ENCODE measurements at places on chromosomes 12 and 14.

DNA sequence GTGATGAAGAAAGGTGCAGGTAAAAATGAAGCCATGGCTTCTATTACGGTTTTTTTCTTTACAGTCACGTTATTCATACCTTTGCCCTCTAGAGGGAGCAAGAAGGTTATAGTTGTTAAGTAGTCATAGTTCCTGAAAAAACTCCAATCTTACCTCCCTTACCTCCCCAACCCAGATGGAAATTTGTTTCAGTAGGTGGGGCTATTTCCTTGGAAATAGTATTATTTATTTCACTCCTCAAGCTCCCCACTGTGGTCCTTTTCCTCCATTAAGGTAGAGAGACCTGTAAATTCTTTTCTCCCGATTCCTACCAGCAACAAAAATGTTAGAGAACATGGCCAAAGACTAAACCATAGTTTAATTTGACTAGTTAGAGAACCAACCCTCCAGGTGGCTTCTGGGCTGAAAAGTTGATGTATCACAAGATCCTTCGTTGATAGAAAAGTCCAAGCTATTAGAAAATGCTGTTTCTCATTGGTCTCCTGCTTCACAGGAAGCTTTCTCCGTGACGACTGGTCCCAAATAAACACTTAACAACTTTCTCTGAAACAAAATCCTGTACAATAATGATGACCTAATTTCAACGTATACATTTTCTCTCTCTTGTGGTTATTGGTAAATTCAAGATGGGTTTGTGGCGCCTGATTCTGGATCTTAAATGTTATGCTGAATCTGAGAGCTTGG lies 43.5 kb downstream of the TMX1 start:
- DNase-seq = no peak

- DNase-seq = peak; percentile 48
Observed at GRCh38 chr14:104795781-104796686, 486 bp upstream of the AKT1 start.

GRCh38 chr12:62693376-62694050 lies 226.9 kb downstream of the MON2 start:
- DNase-seq = no peak

- DNase-seq = no peak
Observed at GRCh38 chr12:58504143-58504938, 416.0 kb downstream of the LRIG3 start.

DNA sequence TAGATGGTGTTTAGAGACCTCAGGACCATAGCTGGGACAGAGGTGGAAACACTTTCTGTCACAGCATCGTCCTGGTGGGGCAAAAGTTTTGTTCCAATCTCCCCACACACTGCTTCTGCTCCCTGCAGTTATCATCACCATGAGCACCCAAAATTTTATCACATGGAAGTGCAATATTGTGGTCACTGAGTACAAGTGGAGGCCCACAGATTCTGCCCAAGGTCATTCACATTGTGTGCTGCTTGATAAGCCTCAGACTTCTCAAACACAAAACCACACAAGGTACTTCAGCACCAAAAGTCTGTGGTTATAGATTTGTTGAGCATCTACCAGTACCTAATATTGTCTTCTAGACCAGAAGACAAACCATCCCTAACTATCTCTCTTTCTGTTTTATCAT lies 554 bp upstream of the KRT77 start:
- DNase-seq = no peak

DNA sequence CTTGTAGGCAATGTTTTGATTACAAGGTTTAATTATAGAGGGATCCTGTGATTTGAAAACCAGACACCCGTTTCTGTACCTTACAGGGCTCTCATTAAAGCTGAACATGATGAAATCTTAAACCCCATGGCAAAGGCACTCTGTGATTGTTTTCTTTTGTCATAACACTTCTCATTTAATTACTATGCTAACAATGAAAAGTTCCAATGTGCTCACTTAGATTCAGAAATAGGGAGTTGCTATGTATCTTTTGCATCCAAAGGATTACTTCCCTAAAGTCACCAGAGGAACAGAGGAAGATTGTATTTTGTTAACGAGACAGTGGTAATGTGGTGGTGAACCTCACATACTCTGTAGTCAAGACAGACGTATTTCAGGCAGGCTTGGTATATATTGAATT lies 81.5 kb upstream of the MYF6 start:
- no peak for DNase-seq

- no peak for DNase-seq
Observed at GRCh38 chr12:47886510-47887240, 18.1 kb downstream of the VDR start.

- DNase-seq = no peak
Observed at GRCh38 chr12:108273217-108273616, 65.9 kb downstream of the CMKLR1 start.

DNA sequence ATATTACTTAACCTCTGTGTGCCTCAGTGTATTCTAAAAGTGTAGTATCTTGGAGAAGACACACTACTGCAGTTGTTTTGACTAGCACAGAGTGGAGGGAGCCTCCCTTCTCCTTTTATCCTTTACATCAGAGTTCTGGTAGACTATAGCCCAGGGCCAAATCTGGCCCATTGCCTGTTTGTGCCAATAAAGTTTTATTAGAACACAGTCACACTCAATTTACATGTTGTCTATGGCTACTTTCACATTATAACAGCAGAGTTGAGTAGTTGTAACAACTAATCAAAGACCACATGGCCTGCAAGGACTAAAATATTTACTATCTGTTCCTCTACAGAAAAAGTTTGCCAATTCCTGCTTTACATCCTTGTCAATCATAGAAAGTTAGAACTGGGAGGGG lies 27.7 kb upstream of the IGF1 start:
- DNase-seq = no peak

DNA sequence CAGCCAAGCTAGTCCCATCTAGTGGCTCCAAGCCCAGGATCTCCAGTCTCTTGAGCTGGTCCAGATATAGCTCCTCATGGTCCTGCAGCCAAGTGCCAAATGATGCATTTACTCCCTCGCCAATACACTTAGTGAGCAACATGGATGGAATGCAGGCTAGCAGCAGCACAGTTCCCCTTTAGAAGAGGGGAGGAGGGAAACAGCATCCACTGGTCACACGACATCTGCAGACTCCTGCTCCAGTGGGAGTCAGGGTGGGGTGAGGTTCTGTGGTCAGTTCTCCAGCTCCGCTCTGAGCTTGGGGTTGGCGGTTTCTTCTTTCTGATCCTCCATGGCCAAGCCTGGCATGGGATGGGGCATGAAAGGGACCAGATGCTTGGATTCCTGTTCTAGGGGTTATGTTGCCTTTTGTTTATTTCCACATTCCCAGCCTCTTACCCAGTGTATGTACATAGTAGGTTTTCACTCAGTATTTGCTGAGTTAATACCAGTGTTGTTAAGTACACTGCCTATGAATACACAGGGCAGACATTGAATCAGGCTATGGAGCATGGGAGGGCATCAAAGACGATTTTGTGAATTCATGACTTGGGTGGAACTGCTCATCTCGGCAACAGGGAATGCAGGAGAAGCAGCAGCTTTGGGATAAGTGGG lies 57.3 kb downstream of the GALNT16 start:
- no peak for DNase-seq

DNA sequence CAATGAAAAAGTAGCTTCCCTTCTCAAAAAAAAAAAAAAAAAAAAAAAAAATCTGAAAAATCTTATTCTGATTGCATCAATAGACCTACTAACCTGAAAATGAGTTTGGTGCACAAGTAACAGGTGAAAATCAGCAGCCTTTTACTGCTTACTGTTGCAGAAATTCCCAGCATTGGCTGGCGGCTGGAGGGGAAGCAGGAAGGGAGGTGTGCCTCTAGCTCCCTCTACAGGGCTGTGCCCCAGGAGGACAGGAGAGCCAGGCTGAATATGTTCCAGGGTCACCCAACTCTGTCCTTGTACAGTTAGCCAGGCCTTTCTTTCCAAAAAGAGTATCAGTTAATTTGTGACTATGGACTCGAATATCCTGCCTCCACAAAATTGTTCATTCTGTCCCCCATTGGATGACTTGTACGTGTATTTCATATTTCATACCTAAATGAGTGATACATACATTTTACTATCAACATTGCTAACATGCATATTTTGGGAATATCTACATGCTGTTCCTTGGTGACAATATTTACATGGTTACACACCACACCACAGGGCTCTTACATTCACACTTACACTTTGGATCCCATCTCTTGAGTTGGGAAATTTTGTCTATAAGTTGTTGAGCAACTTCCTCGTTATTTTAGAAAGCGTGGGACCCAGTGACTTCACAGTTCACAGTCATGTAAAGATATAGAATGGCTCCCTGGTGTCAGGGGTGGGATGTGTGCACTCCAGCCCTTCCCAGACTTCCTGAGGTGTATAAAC lies 124.8 kb downstream of the SAMD4A start:
- DNase-seq = peak; percentile 23

GRCh38 chr14:43019826-43020225 lies 1413.2 kb downstream of the LRFN5 start:
- no peak for DNase-seq

DNA sequence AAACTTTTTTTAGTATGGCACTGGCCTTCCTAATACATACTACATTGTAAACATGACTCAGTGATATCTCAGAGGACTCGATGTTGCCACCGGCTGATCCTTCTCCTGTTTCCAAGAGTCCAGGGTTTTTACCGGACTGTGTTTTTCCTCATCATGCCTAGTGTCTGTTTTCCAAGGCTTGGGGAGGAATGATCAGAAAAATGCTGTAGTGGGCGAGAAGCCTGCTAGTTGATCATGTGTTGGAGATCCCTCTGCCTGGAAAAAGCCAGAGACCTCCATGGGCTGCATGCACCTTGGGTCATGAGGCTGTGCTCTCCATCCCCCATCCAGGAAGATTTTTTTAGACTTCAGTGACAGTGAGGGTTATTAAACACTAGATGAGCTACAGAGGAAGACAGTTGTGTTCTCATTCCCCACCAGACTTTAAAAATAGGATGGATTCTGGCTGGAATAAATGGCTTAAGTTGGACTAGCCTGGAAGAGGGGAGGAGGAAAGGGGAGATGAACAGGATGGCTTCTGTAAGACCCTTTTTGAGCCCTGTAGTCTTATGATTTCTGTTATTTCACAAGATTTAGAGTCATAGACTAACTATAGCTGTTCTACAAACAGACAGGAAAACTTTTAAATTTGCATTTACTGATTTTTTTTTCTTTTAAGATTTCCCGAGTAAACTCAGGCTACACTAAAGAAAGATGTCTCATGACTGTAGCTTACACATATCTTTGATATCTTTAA lies 145.7 kb downstream of the SAMD4A start:
- DNase-seq = no peak

- no peak for DNase-seq
Observed at GRCh38 chr14:101325319-101325718, 236.0 kb upstream of the DIO3 start.

DNA sequence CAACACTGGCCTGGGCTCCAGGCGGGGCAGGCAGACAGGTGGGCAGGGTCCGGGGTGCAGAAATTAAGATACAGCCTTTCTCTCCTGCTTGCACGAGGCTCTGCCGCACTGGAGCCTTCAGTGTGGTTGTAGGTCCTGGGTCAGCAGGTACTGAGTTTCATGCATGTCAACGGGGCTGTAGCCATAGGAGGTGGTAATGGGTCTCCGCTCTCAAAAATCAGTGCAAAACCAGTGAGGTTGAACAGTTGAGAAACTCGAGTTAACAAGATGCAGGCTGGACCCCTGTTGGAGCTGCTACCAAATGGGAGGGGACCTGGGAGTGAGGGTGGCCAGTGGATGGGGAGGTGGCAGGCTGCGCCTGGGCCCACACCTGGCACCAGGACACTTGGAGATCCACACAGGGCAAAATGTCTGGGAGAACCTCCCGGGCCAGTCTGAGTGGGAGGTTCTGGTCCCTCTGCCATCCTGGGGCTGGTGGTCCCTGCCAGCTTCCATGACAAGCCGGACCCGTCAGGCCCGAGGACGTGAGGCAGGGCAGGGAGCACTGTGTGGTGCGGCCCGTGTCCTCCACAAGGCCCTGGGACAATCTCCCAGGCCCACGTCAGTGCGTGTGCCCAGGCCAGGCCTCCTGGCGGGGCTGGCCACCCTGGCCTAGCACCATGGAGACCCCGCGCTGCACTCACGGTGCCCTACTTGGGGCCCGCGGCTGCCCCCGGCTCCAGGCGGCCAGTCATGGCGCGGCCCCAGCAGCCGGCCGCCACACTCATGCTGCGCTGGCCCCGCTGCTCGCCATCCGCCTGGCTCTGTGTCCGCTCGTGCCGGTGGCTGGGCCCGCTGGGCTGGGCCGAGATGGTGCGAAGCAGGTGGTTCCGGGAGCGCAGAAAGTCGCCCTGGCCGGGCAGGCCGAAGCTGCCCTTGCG lies 5.1 kb downstream of the ARL6IP4 start:
- DNase-seq = no peak

DNA sequence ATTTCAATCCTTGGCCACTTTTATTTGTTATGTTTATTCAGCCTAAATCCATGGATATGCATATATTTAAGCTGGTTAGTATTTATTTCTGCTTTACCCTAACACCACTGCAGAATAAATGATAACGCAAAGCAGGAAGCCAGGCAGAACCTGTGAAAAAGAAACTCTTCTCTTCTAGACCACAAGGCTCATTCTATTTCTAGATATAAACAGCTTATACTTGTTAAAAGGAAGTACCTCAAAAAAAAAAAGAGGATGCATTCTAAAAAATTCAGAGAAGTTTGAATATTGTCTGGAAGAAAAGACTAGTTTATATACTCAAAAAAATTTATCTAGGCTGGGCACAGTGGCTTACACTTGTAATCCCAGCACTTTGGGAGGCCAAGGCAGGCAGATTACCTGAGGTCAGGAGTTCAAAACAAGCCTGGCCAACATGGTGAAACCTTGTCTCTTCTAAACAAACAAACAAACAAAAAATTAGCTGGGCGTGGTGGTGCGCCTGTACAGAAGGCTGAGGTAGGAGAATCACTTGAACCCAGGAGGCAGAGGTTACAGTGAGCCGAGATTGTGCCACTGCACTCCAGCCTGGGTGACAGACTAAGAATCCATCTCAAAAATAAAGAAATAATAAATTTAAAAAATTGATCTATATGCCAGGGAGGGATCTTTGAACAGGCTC lies 55.8 kb downstream of the GALNT4 start:
- no peak for DNase-seq

GRCh38 chr14:68739701-68740100 lies 53.2 kb downstream of the ZFP36L1 start:
- DNase-seq = no peak

GRCh38 chr12:1473418-1473817 lies 121.0 kb downstream of the FBXL14 start:
- DNase-seq = no peak

GRCh38 chr14:63654346-63654745 lies 12.7 kb upstream of the WDR89 start:
- DNase-seq = no peak
